ENCODE measurements at places on chromosomes 1 and 21.

GRCh38 chr21:14993115-14993514 is 71.7 kb downstream of the NRIP1 start:
- DNase-seq = no peak

GRCh38 chr1:99365545-99365944 is 101.3 kb downstream of the PLPPR4 start:
- no peak for DNase-seq

- DNase-seq = no peak
Measured at GRCh38 chr1:44505210-44505993, 100.3 kb downstream of the RNF220 start.

- DNase-seq = no peak
Measured at GRCh38 chr1:156214024-156214748, 1.4 kb downstream of the PMF1 start.

GRCh38 chr1:154599658-154600057 is 8.3 kb downstream of the ADAR start:
- DNase-seq = no peak

DNA sequence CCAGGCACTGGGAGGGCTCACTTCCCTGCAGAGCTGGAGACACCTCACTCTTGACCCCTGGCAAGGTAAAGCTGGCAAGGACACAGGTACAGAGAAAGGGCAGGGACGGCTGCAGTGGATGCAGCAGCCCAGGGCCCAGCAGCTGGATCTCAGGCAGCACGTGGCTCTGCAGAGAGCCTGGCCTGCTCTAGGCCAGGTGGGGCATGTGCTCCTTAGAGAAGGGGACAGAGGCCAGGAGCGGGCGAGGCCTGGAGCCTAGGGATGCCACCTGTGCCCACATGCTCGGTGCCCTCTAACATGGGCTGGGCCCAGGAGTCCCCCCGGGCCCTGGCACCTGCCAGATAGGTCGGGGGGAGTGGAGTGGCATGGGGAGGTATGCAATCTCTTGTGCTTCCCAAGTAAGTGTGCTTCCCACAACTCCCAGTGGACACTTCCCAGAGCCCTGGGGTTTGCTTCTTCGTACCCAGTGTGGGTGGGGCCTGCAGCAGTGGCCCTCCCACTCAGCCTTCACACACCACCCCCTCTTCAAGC is 30.0 kb downstream of the WNT3A start:
- no peak for DNase-seq

DNA sequence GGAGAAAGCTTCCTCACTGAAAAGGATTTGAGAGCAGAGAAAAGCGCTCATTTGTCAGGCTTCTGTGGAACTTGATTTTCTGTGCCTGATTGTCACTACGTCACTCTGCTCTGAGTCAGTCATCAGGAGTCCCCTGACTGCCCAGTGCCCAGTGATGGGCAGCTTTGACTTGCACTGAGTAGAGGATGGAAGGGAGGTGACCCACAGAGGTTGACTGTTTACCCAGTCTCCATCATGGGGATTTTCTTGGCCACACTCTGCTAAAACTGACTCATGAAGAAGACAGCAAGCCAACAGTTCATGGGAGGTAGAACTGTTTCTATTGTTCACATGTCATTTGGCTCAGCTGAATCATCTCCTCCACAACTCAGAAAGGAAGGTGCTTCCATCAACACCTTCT is 82.1 kb upstream of the DUSP10 start:
- no peak for DNase-seq

DNA sequence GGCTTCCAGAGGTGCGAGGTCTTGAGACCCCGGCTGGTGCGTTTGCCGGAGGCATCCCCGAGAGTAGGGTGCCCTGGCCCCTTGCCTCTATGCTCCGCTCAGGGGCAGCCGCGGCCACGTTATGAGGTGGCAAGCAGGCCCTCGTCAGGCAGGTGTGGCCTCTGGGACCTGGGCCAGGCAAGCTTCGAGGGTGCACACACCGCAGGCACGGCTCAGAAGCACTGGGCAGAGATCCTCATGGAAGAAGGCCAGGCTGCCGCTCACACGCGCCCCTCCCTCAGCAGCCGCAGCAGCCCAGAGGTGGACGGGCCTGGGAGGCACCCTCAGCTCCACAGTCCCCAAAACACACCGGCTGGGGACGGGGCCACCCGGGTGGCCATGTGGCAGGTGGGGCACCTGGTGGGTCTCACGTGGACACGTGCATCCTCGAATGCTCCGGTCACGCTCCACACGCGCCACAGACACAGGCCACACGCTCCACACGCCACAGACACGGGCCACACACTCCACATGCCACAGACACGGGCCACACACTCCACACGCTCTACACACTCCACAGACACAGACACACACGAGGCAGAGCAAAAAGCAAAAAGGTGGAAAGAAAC is 6.5 kb downstream of the SDF4 start:
- no peak for DNase-seq

GRCh38 chr1:10007169-10007568 is 10.1 kb downstream of the RBP7 start:
- DNase-seq = no peak

DNA sequence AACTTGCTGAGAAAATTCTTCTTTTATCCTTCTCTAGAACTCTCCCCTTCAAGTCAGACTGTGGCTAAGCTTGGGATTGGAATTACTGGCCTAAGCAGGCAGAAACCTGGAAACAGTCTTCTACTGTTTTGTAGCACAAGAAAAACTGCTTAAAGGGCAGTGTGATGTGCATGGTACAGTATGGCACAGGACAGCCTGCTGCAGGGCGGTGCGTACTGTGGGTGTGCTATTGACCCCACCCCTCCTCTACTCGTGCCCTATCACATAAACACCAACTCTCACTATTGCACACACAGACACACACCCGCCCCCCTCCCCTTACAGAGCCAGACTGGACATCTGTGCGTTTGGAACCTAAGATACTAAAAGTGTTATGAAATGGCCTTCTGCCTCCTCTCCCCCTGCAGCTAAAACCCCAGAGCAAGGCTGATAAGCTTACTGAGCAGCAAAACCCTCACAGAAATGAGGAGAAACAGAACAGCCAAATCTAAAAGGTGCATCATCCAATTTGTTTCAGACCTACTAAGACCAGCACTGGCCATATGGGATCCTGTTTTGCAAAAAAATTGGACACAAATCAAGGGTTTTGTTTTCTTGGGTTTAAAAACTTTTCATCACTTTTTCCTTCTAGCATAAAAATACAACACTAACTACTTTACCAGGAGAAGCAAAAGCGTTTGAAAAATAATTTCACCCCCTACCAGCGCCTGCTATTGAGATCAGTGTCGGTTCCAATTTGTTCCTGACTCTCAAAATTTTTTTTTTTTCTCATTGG is 355.8 kb upstream of the LYPLAL1 start:
- DNase-seq = no peak

- DNase-seq = no peak
Measured at GRCh38 chr1:61782771-61783170, 40.5 kb downstream of the PATJ start.

GRCh38 chr1:27521861-27522431 is 32.0 kb upstream of the WASF2 start:
- DNase-seq = no peak

DNA sequence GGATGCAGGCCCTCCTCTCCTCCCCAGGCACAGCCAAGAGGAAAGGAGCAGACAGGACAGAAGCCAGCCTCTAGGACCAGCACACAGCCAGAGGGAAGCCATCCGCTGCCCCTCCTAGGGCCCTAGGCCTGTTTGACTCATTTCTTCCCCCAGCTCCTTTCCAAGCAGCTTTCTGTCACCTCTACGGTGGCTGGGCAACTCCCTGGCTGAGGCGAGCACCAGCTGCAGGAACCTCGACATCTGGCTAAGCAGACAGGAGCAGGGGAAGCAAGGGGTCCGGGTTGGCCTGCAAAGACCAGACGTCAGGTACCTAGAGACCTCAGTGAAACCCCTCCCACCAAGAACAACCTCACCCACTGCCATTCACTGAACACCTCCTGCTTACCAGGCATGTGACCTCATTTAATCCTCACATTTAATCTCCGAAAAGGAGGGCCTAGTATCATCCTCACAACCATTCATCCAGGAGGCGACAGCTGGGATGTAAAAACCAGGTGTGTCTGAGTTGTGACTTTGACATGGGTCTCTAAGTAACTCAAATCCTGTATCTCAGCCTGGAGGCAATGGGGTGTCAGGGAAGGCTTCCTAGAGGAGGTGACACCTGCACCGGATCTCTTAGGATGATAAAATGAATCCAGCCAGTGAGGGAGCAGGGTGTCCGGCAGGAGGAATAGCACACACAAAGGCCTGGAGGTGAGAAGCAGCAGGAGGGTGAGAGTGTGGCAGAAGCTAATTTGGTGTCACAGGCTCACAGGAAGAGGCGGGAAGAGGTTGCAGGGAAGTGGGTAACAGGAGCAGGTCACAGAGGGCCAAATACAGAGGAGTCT is 5.9 kb downstream of the LRP8 start:
- DNase-seq = no peak

- DNase-seq = no peak
Measured at GRCh38 chr1:48495911-48496310, 23.9 kb upstream of the SPATA6 start.

DNA sequence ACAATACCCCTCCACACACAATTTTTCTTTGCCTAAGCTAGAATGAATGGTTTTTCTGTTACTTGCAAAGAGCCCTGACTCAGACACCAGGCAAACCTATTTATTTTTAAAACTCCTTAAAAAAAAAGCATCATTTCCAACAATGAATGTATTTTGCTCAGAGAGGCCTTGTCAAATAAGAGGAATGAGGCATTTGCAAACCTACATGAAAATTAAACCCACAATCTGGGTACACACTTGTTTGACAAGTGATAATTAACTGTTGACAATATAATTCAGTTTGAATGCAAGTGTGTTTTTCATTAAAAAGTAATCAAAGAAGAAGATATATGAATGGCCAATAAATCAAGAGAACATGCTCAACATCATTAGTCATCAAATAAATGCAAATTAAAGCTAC is 339.5 kb downstream of the PTPRU start:
- DNase-seq = no peak

- DNase-seq = no peak
Measured at GRCh38 chr1:169472738-169473137, 13.0 kb downstream of the SLC19A2 start.
